Epithelial cell of proximal tubule (primary cell): ENCODE measurements at places on chromosomes 2 and 18.

DNA sequence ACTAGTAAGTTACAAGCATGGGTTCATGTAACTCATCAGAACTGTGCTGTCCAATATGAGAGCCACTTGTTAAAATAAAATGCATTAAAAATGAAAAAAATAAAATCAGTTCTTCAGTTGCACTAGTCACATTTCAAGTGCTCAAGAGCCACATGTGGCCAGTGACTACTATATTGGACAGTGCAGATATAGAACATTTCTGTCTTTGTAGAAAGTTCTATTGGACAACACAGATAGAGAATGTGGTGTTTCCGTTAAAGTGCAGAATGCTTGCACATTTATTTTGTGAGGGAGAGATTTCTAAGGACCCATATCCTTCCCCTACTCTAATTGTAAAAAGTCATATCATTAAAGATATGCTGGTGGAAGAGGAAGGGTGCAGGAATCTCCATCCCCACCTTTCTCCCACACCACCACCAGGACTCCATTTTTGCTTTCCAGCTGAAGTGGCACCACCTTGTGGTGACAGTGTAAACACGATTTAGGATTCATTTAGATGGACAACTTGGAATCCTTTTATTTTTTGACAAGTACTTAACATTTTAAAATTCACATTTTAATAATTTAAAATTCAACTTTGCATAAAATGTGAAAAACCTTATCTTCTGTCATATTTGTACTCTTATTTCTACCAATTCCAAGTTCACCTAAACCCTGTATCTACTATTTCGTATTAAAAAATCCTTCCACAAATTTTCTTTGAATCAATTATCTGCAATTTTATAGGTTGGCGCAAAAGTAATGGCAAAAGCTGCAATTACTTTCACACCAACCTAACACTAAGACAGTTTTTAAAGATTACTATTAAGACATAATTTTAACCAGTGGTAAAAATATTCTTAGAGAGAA, 9.4 kb upstream of the CD302 start:
- DNase-seq: no peak

DNA sequence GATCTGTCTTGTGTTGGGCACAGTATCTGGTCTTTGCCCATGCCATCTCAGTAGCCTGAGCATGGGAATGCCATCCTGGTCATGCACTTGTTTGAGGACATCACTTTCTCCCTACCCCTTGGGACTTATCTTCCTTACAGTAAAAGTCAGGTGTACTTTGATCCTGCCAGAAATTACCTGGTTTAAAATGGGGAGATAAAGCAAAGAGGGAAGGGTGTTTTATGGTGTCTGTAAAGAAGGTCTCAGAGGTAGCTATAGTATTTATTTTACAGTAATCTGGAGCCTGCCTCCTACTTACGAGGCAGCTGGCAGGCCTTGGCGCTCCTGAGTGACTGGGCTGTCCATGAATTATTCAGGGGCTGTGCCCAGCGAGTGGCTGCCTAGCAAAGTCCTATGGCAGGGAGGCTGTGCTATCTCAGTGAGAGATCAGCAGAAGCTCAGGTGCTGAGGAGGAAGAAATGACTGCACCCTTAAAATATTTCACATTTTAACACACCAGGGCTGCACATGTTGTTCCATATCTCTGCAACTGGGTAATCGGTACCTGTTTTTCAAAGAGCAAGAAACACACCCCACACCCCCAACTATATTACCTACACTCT, 93.9 kb downstream of the SPTBN1 start:
- no peak for DNase-seq

DNA sequence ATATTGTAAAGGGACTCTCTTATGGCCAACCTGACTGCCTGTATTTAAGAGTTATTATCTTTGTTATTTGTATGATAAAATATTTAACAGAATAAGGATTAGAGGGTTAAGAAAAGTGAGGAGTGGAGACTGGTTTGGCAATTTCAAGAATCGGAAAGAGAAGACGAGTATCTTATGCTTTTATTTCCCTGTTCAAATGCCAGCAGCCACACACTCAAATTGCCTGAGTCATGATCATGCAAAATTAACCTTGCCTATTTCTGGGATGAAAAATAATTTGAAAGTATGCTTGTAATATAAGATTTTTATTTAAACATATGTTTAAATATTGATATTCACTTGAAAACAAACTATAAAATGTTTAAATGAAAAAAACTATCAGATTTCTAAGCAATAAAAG, 188.6 kb downstream of the CD226 start:
- no peak for DNase-seq

GRCh38 chr2:24986372-24986771, 14.6 kb upstream of the DNAJC27 start:
- no peak for DNase-seq

DNA sequence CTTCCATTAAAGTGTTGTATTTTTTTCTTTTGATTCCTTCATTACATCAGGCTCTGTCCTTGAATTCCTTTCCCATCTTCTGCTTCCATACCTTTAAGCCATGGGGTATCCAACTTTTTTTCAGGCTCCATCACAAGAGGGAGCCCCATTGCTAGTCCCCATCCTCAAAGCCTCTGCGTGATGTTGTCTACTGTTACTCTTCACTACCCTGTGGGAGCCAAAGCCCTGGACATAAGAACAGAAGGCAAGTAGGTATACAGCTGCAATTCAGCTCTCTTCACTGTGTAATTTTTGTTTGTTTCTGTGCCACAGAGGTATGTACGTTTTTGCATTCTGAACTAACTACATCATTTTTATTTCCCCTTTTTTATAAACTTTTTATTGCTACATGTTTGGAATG, 36.6 kb upstream of the CCNYL1 start:
- DNase-seq: no peak

DNA sequence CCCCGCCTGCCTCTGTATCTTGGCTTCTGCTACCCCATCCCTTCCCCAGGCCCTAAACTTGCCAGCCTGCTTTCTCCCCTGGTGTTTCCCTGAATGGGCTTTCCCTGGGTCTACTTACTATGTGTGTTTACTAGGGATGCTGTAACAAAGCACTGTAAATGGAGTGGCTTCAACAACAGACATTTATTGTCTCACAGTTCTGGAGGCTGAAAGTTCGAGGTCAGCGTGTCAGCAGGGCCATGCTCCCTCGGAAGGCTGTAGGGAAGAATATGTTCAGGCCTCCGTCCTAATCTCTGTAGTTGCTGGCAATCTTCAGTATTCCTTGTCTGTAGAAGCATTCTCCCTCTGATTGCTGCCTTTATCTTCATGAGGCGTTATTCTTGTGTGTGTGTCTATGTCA, 113.6 kb downstream of the DDX1 start:
- no peak for DNase-seq

DNA sequence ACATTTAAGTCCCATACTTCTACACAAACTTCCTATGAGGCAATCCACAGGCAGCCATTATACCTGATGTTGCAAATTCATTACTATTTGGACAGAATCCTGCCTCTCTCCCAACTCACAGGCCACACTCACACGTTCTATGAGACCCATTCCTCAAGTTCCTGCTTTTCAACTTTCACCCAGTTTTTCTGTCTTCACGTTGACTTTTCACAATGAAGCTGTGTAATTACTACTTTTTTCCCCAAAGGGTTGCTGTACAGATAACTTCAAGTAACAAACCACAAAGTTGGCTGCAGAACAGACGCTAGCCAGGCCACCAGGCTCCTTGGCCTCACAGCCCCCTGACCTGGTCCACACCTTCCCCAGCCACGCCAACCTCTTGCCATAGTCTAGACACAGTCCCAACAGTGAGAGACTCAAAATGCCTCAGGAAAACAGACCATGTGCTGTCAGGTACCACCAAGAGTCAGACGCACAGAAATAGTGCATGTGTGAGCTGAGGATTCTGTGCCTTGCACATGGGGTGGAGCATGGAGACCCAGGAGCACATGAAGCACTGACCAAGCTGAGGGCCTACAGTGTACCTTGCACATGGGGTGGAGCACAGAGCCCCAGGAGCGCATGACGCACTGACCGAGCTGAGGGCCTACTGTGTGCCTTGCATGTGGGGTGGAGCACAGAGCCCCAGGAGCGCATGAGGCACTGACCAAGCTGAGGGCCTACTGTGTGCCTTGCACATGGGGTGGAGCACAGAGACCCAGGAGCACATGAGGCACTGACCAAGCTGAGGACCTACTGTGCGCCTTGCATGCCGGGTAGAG, 61.0 kb downstream of the EIPR1 start:
- no peak for DNase-seq

DNA sequence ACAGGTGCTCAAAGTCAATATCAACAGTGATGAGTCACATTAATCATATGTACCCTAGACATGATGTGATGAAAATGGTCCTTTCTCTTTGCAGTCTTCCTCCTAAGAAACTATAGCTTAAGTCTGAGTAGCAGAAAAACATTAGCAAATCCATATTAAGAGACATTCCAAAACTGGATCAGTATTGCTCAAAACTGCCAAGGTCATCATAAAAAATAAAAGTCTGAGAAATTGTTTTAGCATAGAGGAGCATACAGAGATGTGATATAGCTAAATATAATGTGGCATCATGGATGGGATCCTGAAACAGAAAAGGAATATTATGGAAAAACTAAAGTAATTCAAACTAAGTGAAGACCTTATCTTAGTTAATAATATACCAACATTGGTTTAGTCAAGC, 1316.1 kb downstream of the SUCLG1 start:
- DNase-seq: no peak

DNA sequence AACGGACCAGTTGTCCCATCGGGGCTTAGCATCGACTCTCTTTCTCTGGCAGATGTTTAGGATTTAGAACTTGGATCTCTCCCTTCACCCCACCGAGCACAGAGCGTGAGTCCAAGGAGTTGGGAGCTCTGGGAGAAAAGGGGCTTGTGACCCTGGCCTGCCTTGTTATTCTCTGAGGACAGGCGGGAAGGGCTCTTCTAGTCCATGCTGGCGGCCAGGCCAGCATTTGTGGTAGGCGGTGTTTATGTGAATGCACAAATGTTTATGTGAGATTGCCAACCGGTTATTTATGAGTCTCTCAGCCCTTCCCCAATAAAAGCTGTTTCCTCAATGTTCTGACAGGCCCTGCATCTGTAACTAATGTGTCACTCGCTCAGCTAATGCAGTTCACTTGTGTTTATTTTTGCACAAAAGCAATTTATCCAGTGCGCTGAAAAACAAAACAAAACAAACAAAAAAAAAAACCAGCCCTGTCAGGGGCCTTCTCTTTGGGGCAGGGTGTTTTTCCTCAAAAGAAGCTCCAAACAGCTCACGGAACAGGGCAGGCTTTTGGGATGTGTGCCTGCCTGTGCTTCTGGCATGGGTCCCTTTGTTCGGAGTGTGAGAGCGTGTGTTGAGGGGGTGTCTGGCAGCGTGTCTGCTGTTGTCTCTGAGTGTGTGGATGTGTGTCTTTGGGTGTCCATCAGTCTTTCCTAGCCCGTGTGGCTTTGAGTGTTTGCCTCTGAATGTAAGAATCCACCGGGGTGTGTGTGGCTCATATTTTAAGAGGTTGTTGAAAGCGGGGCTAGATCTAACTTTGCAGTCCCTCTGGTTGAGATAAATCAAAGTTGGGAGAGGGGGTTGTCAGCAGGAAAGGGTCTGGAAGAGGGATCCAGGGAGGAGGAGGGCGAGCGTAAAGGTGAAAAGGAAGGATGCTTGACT, 52.8 kb upstream of the HAAO start:
- no peak for DNase-seq

- DNase-seq: no peak
Measured at GRCh38 chr18:505483-506122, 5.1 kb upstream of the COLEC12 start.

DNA sequence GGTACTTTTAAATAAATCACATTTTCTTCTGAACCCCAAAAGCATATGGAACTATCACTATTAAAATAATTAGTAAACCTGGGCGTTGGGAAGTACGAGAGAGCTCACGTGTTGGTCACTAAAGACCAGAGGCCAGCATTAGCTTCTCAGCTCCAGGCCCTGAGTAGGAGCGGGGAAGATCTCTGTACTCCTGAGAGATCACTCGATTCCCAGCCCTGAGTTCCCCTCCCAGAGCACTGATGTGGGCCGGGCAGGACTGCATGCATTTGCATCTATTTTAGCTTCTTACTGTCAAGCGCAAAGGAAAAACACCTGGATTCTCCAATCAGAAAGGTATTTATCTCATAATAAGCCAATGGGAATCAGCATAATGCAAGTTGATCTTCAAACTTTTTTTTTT, 6.2 kb downstream of the PXDN start:
- DNase-seq: no peak

- no peak for DNase-seq
Measured at GRCh38 chr2:71790226-71791060, 337.1 kb downstream of the DYSF start.

DNA sequence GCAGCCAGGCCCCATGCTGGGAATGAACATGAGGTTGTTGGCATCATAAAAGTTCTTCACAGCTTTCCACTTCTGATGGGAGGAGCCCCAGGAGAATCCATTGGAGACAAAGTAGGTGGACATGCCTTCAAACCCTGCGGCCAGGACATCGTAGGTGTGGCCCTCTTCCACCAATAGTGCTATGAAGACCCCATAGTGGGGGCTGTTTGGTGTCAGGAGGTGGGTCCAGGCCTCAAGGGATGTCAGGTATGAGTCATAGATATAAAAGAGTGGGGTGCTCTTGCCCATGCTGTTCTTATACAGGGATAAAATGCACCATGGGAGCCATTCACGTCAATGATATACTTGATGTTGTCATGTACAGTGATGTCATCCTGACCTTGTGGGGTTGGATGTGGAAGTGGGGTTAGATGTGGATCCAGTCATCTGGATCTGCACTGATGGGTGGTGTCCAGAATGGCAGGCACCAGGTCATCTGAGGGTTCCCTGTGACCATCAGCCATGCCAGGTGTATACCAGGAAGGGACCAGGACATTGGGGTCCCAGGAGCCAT, 22.1 kb upstream of the MCM6 start:
- DNase-seq: no peak

DNA sequence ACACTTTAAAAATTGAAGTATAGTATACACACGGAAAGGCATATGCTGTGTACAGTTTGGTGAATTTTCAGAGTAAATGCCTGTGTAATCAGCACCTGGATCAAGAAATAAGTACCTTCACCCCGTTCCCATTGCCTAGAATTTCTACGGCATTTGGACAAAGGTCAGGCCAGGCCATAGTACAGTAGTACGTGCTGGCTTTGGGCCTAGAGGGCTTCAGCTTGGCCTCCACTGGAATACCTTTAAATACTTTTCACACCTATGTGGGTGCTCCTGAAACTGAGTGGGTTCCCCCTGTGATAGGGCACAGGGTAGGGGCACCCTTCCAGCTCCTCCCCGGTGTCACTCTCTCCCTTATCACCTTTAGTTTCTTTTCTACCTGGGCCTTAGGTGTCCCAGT, 26.5 kb downstream of the TET3 start:
- no peak for DNase-seq

DNA sequence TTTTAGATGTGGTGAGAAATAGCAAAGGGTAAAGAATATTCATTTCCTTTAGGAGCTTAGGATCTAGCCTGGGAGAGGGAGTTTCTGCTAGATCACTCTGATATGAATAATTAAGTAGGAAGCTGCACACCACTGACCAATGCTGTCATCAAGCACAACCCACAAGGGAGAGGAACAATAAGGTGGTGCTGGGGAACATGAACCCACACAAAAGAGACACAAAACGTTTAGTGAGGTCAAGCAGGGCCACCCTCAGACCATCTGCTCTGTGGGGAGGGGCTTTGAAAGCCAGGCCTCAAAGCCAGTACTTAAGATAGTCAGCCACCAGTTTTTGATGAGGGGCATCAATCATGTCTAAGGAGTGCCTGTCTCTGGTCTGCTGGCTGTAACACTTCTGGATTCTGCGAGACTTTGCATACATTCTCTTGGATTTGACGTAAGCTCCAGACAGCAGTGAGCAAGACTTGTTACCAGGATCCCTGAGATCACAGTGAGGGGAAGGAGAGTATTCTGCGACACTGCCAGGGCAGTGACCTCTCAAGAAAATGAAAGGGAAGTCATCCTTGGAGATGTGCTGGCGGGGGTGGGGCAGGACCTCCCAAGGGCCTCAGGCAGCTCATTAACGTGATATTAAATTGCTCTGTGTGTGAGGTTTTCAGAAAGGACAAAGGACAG, 127.0 kb downstream of the CCBE1 start:
- DNase-seq: no peak
